GM04504 (cell line): ENCODE measurements at places on chromosomes 1 and 21.

GRCh38 chr1:155989242-155990004, 11.1 kb upstream of the ARHGEF2 start:
- no peak for DNase-seq

GRCh38 chr1:196897158-196897828, 9.4 kb downstream of the CFHR4 start:
- DNase-seq, result no peak

- no peak for DNase-seq
These were observed 35.8 kb downstream of the SPEN start for GRCh38 chr1:15883326-15883725.

DNA sequence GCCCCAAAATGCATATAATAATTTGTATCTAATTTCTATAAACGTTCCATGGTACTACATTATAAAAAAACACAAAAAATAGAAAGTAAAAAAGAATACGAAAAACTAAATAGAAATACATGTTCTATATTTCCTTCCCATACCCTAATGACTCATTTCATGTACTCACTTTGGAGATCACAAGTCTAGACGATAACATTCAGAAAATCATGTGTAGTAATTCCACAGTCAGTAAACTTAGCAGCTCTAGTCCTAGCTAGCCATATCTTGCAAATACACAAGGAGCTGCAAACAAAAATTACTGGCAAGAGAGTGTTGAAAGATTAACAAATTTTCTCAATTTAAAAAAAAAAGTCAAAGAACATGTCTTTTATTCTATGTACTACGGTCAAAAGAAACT, 1.4 kb downstream of the GOLPH3L start:
- DNase-seq, result no peak

- DNase-seq, result no peak
These were observed 34.5 kb downstream of the TYW3 start for GRCh38 chr1:74767490-74767889.

DNA sequence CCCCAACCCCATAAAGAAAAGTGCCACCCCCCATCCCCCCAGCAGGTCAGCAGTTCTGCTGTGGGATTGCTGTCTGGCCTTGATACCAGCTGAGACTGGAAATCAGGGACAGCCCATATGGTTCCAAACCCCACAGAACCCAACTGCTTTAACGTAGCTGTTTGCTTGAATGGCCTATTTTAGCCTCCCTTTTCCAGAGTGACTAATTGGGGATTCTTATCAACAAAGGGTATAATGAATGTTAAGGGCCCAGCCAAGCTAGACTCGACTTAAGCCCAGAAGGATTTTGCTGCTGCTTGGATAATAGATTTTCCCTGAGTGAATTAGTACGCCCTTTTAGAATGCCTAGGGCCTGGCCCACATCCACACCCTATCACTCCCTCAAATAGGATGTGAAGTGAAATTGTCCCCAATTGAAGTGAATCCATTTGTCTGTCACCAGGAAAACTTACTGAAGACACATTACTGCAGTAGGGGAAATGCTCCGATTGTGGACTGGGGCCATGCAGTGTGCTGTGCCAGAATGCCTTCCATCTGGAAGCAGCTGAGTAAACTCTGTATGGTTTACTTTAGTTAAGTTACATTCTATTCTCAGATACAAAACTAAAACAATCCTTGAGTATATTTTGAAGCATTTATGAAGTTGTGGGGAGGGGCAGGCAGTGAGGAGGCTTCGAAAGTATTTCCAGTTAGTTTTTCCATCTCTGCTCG, 156.9 kb downstream of the DHRS3 start:
- DNase-seq, result no peak

DNA sequence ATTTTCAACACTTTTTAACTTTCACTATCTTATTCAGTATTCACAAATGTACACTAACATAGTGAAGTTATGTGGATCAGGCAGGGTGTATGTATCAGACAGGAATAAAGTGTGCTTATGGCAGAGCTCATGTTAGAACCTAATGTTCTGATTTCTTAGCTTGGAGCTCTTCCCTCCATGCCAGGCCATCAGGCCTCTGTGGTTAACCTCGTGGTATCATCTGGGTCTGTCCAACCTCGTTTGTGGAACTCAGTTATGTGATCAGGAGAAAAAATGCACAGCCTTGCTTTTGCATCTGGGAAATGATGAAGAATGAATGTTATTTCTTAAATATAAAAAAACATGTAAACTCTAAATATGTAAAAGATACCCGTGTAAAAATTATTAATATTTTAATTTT, 86.9 kb downstream of the MPZL1 start:
- no peak for DNase-seq
